ENCODE measurements at places on chromosomes 11 and 22. TPM values are rescaled to one million over a fixed set of nuclear protein-coding genes. Genes with fewer than 3 reads are reported as not detected.

Gene KRTAP5-8
- not detected for total RNA-seq

Gene ABCG4
- total RNA-seq = 2.1 TPM

DNA sequence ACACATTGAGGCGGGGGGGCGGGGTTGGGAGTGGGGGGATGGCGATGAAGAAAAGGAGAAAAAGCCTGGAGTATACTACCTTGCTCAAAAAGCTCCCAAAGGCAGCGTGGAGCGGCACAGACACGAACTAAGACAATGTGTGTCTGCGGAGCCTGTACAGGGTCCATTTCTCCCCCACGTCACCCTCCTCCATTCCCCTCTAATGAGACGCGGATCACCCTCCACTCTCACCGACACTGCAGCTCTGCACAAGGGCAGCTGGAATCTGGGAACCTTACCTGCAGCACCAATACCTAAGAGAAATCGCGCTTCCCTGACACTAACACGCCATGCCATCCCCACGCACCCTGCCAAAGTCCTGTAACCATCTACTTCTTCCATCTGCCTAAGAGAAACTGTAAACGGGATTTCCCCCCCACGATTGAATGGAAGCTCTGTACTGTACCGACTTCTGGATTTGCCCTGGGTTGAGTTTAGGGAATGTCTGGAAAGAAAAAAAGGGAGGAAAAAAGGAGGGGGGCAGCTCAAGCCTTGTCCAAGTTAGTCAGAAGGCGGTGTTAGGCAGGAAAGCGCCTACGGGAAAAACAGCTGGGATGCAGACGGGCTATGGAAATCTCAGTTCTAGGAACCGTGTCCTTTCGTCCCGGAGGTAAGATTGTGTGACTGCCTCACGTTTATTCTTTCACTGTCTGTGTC is 125.7 kb upstream of the C11orf58 start:
- no peak for DNase-seq

DNA sequence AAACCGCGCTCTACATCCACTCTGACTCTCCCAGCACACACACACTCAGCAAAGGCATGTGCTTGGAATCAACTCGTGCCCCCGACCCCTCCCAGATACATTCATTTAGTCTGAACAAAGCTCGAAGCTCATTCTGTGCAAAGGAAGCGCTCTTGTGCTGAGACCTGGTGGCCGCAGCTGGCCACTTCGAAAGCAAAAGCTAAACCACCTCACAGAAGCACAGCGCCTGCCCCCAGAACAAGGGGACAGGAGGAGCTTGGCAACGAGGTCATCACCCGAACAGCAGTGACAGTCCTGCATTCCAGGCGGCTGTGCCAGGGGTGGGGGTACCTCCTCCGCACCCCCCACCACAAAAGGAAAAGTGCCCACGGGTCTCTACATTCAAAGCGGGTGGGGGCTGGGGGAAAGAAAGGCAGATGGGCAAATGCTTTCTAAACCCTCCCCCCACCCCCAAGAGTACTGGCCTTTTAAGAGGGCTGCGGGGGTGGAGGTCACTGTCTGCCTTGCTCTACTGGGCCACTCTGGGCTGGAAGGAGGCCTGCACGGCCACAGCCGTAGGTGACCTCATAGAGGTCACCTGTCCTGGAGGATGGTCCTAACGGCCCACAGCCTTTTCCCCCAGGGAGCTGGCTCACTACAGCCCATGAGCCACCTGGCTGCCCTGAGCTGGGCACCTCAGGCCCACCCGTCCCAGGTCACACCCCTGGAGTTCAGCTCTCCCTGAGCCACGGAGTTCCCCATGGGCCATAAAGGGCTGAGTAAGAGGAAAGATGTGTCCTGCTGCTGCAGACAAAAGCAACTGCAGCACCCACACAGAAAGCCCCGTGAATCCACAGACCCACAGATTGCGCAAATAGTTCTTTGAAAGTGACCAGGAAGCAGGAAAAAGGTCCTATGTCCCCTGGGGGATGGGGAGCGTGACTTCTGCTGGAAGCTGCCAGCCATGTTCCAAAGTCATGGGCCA is 21.3 kb downstream of the CBX7 start:
- DNase-seq = no peak

Gene TMA7B
- 0.24 TPM for total RNA-seq

Gene PHOX2A
- total RNA-seq = not detected

- peak; percentile 46 for DNase-seq
These were observed 603 bp upstream of the ZFTA start for GRCh38 chr11:63769042-63769713.

- no peak for DNase-seq
These were observed 566.2 kb downstream of the TBC1D22A start for GRCh38 chr22:47328550-47329243.

DNA sequence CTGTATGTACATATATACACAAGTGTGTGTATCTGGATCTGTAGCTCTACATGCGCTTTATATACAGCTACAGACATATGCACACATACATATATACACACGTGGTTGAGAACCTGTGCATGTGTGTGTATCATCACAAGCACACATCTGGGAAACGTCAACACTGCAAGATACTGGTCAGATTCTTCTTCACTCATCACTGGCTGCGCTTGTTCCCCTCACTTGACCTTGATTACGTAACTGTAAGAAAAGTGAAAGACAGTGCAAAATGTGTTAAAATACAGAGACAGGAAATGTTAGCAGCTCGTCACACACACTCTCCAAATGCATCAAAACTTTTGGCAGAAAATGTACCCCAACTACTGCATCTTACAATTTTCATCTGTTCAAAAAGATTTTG is 51.9 kb upstream of the MN1 start:
- DNase-seq = no peak

DNA sequence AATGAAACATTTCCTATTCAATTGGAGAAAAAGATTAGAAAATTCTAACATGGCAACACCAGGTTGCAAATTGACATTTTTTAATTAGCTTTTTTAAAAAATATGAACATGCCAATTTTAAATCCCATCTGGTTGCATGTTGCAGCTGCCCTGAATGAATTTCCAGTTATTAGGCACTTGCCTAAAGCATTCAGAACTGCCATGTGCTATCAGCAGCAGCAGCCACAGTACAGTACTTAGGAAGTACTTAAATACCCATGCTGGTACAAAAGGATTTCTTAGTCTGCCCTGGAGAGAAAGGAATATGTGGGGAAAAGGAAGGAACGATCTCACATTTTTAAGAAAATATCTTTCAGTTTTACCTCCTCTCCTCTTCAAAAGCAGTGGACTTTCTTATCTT is 46.2 kb downstream of the FAM168A start:
- DNase-seq = no peak

DNA sequence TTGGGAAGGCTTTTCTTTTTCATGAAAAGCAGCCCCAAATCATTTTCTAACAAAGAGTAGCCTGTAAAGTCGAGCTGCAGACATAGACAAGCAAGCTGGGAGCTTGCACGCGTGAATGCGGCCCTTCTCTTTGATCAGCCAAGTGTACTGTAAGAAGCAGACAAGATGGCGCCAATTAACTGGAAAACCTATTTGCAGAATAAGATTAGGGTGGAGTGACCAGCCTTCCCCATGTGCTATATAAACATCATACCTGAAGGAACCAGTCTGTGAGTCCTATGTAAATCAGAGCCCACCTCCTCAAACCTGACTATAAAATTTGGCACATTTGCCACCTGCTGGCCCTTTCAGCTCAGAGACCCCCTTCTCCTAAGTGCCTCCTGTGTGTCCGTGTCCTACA is 982.7 kb downstream of the OPCML start:
- DNase-seq = no peak

DNA sequence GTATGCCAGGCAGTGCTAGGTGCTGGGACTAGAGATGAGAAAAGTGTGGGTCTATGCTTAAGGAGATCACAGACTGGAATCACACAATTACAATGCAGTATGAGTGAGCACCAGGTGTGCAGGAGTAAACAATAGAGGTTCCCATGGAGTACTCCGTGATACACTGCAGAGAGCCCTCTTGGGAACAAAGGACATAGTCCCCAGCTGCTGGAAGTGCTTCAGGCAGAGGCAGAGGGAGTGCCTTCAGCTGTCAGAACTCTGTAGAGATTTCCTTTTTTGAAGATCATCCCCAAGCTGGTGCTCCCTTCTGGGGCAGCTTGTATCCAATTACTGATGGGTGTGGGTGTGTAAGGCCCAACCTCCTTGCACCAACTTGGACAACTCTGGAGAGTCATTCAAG is 143.5 kb upstream of the PLET1 start:
- DNase-seq = no peak

DNA sequence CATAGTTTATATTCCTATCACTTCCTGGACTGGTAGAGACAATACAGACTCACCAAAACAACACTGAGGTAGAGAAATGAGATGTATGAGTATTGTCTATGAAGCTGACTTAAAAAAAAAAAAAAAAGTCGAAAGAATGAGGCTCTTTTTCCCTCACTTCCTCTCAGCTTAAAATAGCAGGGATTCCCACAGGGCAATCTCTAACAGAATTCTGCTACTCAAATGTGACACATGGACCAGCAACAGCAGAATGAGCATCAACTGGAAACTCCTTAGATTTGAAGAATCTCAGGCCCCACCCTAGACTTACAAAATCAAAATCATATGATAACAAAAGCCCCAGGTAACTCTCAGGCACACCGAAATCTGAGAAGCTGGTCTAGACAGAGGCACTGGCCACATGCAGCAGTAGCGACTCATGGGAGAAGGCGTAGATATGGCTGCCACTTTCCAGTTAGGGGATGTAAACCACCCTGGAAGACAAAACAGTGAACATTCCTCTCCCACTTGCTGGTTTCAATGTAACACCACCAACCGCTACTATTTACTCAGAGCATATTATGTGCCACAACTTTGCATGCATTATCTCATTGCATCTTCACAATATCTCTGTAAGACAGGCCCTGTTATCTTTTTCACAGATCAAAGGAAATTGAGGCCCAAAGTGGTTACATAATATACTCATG is 128.0 kb downstream of the RBFOX2 start:
- no peak for DNase-seq

GRCh38 chr11:59212744-59213631 is at the start of gene MPEG1:
Gene MPEG1, minus strand, starts transcription at chr11:59212927. Its CDS starts 62 bp downstream, at chr11:59212865.
- DNase-seq = no peak

DNA sequence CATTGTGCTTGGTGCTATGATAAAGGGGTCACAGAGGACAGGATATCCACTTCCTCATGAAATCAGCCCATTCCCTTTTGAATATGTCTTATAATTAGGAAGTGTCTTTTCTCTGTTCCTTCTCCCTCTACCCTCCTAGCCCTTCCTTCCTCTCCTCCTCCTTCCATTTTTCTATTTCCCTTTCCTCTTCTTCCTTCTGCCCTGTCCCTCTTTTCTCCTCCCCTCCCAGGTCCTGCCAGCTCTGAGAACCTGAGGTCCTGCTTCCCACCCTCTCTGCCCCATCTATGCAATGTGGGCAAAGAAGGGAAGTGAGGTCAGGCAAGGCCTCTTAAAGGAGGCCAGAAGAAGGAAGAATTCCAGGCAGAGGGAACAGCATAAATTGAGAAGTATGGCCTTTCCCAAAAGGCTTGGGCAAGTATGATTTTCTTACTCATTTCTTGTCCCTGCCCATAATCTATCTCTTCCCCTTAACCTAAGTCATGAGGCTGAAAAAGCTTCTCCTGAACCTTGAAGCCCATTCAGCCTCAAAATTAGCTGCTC is 7.7 kb upstream of the UBASH3B start:
- DNase-seq = no peak

DNA sequence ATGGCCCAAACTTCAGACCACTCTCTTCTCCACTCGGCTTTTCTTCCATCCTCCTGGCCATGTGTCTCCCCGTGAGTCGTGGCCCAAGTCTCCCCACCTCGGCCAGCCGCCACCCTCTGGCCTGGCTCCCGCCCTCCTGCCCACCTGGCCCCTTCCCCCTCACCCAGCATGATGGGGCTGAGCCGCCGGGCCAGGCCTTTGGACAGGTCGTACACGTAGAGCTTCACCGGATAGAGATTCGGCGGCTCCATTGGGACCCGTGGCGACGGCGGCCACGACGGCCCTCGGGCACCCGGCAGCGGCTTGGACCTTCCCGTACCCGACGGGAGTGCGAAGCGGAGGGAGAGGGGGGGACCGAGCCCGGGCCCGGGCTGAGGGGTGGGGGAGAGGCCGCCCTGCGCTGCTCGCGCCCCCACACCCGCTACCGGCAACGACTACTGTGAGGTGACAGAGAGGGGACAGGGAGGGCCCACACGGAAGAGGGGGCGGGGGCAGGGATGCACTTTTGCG is at the start of gene DESI1:
DESI1 (minus strand) TSS at position 455 of the 510 bp plus-strand sequence; CDS start at position 251, 204 bp downstream.
- no peak for DNase-seq

Gene UBE4A
- 38.8 TPM for total RNA-seq

DNA sequence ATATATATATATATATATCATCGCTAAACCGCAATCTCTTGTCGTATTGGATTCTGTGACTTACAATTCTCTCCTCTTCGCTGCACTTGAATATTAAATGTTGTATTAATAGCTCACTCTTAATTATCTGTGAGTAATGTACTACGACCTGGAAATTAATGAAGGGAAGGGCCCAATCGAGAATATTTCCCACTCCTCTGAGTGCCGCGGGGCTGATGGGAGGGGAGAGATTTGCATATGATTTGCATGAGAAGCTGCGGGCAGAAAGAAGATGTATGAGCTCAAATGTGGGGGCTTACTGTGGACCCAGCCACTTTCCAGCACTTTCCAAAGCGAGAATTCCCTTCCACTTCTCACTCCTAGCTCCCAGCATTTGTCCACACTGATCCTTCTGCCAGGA is 141.2 kb downstream of the MN1 start:
- DNase-seq = no peak

Gene AP1B1
- total RNA-seq = 42.8 TPM

DNA sequence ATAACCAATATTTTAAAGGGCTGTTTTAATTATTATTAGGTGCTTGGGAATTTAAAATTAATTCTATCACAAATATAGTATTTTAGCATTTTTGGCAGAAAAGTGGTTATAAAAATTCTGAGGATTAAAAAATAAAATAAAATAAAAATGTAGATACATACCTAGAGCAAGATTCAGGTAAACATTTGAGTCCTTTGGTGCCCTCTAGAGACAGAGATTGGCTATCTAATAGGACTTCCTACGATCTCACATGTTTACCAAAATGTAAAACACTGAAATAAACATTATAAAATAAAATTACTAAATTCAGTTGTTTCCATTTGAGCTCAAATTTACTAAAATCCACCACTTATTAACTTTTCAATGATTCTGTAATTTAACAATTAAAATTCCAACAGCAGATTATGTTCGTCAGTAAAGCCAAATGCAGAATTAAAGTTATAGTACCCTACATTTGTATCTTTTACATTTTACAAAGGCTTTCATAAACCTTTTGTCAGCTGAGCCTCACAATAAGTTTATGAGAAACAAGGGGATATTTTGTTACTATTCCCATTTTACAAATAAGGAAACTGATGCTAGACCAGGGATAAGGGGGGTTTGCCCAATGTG is 27.7 kb downstream of the SLC36A4 start:
- no peak for DNase-seq

- DNase-seq = peak; percentile 84
These were observed at the start of gene SLC15A3 for GRCh38 chr11:60951904-60952741. Gene SLC15A3, minus strand, starts transcription at chr11:60952176. Its CDS starts 625 bp downstream, at chr11:60951551.

- DNase-seq = no peak
These were observed 39.5 kb downstream of the ELFN2 start for GRCh38 chr22:37387793-37388192.
